Astrocyte (in vitro differentiated cells and primary cell): ENCODE measurements at places on chromosomes 6 and 20. TPM values are rescaled to one million over a fixed set of nuclear protein-coding genes. Genes with fewer than 3 reads are reported as not detected.

The TMEM170B gene
- 1.5 and 2.5 TPM in 2 replicates for total RNA-seq

- DNase-seq = no peak
Observed at GRCh38 chr6:150194195-150194594, 51.4 kb downstream of the PPP1R14C start.

The SLC17A2 gene
- not detected in 2 replicates for total RNA-seq

- no peak for DNase-seq
Observed at GRCh38 chr6:104702126-104702841, 157.4 kb downstream of the HACE1 start.

DNA sequence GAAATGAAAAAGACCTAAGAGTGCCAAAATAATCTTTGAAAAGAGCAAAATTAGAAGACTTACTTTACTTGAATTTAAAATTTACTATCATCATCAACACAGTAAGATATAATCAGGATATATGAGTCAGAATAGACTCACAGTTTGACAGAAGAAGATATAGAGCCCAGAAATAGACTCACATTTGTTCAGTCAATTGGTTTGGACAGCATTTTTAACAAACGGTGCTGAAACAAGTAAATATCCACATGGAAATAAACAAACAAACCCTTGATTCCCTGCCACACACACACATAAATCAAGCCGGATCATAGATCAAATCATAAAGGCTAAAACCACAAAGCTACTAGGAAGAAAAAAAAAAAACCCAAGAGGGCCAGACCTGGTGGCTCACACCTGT, 291.1 kb downstream of the ADGRG6 start:
- no peak for DNase-seq

- DNase-seq = no peak
Observed at GRCh38 chr20:5364136-5364821, 47.5 kb upstream of the PROKR2 start.

- peak; percentile 26 for DNase-seq
Observed at GRCh38 chr6:83884523-83884922, 25.0 kb downstream of the CYB5R4 start.

The MEI4 gene
- 0.54 and 0.58 TPM in 2 replicates for total RNA-seq

- DNase-seq = no peak
Observed at GRCh38 chr6:22583927-22584326, 14.6 kb downstream of the HDGFL1 start.

The TNNC2 gene
- total RNA-seq = not detected in 2 replicates

- no peak for DNase-seq
Observed at GRCh38 chr20:56187534-56188165, 60.9 kb upstream of the MC3R start.

DNA sequence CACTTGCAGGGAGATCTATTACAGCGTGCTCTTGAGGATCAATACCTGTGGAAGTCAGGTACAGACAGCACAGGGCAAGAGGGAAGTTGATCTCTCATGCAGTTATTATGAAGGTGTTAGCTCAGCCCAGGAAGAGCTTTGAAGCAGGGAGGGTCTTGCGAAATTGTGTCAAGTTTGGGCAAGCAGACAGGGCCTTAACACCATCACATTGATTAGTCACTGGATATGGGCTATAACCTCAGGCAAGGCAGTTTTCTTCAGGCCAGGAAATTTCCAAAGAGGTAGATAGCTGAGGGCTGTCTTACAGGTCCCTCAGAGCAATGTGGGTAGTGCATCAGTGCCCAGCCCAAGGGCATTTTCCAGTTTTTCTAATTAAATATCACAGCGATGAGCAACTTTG, 643.8 kb downstream of the DHX35 start:
- no peak for DNase-seq

The TENT5A gene
- total RNA-seq = 17.8 and 19.7 TPM in 2 replicates

DNA sequence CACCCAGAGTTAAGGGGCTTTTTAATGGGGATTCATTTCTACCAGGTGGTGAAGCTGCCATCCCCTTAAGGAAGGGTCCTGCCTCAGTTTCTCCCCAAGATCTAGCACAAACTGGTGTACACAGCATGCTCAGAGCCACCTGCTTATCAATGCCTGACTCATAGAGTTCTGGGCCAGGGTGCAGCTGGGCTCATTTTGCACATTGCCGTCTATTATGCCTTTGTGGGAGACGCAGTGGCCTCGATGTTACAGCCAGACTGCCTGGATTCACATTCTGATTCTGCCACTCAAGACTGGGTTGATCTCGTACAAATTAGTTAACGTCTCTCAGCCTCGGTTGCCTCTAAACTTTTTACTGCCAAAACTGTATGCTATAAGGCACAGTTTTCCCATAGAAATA, 365.7 kb downstream of the ZFAND3 start:
- no peak for DNase-seq

The PDSS2 gene
- total RNA-seq = 7.3 and 7.7 TPM in 2 replicates

DNA sequence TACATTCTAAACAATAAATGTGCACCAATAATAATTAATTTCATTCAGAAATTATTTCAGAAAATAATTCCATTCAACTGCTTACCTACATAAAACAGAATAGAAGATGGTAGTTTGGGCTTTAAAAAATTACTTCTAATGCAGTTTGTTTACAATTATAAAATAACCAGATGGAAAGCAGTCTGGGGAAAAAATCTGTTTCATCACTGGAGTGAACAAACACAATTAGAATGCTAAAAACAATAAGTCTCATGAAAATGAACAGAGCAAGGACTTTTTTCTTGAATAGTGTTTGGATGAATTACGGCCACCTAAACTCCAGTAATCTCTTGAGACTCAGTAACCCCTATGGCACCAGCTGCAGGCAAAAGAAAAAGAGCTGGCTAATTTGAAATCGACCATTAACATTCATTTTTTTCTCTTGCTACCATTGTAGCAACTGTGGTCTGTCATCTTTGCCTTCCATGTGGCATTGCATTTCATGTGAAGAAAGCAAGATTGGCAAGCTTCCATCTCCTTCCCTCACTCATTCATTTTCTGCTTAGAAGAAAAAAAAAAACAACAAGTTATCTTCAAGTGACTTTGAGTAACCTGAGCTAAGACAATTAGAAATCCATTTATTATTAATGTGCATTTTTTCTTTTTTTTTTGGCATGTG, 88.4 kb upstream of the CEP85L start:
- DNase-seq = peak; percentile 7

The CD83 gene
- 1.6 and 1.8 TPM in 2 replicates for total RNA-seq

The ADAM33 gene
- 2.3 and 3.0 TPM in 2 replicates for total RNA-seq

DNA sequence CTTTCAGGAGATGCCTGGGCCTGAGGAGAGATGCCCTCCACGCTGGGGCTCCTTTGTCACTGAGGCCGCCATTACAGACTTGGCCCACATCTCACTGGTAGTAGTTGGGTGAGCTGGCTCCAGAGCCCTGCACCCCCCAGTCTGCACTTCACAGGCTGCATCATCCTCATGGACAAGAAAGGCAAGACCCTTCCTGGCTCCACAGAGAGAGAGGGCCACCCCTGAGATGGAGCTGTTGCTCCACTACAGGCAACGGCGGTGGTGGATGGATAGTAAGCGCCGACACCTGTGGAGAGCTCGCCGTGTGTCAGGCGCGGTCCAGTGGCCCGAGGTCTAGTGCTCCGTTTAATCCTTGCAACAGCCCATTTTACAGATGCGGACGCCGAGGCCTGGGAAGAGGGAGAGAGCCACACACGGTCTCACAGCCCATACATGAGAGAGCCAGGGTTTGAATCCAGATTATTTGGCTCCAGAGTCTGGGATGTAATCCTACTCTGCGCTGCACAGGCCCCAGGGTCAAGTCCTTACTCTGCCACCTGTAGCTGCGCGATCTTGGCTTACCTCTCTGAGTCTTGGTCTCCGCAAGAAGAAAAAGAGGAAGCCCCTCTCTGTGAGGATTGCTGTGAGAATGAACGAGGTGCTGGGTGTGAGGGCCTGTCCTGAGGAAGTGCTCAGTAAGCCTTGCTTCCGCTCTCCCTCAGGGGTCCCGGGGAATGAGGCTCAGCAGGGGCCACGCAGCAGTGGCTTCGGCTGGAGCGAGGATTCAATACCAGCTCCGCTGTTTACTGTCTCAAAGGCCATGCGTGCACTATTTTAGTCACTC, 34.5 kb downstream of the SPDEF start:
- no peak for DNase-seq

The NT5E gene
- total RNA-seq = 76.1 and 77.4 TPM in 2 replicates

The COX4I2 gene
- not detected in 2 replicates for total RNA-seq

GRCh38 chr6:3751730-3752530, 417 bp upstream of the PXDC1 start:
- peak; percentile 84 for DNase-seq

DNA sequence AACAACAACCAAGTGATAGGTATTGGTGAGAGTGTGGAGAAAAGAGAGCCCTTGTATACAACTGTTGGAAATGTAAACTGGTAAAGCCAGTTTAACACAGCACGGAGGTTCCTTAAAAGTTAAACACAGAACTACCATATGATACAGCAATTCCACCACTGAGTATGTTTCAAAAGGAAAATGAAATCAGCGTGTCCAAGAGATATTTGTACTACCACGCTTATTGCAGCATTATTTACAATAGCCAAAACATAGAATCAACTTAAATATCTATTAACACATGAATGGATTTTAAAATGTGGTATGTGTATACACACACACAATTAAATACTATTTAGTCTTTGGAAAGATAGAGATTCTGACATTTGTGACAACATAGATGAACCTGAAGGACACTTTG, 1.1 kb downstream of the PTCHD4 start:
- DNase-seq = peak; percentile 11
